ENCODE measurements at places on chromosomes 12 and 14.

- DNase-seq = peak; percentile 37
These were observed 17.4 kb upstream of the B4GALNT3 start for GRCh38 chr12:442235-442884.

GRCh38 chr14:26775765-26776563, 178.1 kb upstream of the NOVA1 start:
- no peak for DNase-seq

DNA sequence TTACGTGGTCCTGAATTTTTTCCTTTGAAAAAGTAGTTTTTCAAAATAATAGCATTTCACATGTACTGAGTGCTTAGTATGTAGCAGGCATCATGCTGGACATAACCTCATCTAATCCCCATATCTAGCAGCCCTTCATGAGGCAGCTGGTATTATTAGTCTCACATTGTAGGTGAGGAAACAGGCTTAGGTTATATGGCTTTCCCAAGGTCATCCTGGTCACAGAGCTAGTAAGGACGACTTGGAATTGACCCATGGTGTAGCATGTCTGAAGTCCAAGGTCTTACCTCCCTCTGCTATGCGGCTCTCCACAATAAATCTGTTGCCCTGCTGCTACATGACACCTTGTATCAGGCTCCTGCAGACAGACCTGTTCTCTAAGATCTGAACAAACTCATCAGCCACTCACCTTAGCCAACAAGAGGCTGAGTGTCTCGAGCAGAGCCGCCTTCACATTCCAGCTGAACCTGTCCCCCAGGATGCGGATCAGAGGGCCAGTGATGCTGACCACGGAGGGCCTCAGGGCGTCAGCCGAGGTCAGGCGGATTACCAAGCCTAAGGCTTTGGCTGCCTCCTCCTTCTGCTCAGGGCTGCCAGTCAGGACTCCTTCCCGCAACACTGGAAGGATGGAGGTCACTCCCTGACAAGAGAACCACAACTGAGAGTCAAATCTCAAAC, 19.7 kb upstream of the RAB35 start:
- no peak for DNase-seq

DNA sequence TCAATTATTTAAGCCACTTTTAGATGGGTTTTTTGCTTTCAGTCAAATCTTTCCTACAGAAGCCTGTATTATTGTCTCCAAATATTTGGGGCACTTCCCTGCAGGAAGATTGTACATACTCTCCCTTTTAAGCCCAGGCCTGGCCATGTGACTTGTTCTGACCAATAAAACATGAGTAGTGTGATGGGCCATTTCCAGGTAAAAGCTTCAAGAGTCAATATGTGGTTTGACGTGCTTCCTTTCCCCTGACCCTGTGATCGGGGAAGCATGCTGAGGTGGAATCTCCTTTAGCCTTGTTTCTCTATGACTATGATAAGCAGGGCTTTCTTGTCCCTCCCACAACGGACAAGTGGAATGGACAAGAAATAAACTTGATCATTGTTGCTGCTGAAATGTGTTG, 14.2 kb upstream of the NIN start:
- no peak for DNase-seq

DNA sequence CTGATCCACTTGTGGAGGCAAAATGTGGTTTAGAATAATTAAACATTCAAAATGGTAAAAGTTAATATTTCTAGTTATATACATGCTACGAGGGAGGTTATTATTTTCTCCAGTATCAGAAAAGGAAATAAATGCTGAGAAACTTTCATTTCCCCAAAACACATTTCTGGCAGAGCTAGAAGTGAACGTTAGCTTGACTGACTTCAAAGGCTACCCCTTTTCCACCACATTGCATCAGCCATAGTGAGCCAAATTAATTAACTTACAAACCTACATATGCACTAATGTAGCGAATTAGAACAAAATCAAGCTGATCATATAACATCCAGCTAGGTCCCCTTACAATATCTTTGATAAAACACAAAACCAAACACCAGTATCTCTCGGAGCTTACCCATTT, 49.3 kb upstream of the RERGL start:
- DNase-seq = no peak

Data from NCI-H1105 treated with DMSO at 0.1 percent for 48 hours (cell line).